HT-29 (cell line): ENCODE measurements at places on chromosomes 7 and 10. TPM values are rescaled to one million over a fixed set of nuclear protein-coding genes. Genes with fewer than 3 reads are reported as not detected.

DNA sequence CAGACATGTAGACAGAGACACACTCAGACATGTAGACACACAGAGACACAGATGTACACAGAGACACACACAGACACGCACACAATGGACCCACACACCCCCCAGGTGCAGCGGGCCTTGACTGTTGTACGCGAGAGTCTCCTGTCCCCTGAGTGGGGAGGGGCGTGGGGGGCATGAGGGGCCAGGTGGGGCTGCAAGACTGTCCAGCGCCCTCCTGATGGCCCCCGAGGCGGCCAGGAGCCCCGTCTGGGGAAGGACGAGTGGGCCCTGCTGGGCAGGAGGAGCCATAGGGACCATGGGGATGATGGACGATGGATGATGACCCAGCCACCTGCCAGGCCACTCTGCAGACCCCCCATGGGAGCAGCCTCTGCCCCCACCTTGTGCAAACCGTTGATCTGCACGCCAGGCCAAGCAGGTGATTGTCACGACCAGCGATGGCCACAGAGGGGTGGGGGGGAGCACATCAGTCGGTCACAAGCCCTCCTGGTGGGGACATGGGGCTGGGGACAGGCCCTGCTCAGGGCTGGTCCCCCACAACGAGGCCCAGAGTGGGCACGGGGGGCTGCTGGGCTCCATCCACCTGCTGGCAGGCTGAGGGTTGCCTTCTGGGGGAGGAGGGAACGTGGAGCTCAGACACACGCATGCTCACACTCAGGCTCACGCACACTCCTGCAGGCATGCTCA lies 11.6 kb downstream of the VENTX start:
- no peak for DNase-seq

DNA sequence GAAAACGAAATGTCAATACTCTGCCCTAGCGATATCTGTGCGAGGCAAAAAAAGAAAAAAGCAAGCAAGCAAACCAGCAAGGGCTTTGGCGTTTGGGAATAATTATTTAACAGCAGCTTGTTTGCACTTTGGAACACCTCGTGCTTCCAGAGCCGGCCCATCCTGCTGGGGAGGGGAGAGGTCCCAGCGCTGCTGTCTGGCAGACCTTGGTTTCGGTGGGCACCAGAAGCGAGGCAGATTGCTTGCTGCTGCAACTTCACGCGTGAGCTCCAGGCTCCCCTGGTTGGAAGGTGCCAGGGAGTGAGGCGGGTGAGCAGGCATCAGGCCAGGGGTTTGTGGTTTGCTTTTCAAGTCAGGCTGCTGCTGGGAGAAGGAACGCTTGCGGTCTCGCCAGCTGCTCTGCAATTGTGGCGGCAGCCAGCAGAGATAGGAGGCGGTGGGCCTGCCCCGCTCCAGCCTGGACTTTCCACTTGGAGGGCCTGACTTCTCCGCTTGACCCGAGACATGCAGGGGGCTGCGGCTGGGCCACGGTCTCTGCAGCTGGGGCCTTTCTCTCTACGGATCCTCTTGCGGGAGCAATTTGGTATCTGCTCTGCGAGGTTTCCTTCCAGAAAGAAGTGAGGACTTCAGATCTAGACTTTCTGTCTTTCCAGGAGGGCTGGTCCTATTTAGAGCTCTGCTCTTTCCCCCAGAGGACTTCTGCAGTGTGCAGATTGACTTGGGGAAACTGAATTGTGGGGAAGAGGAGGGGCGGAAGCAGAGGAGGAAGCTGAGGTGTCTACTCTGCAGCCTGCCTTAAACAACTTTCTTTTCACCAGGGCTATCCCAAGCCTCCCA lies 131.4 kb downstream of the PRPF18 start:
- peak; percentile 13 for DNase-seq

The EGFR gene
- total RNA-seq: 28.1 and 30.4 TPM in 2 replicates

DNA sequence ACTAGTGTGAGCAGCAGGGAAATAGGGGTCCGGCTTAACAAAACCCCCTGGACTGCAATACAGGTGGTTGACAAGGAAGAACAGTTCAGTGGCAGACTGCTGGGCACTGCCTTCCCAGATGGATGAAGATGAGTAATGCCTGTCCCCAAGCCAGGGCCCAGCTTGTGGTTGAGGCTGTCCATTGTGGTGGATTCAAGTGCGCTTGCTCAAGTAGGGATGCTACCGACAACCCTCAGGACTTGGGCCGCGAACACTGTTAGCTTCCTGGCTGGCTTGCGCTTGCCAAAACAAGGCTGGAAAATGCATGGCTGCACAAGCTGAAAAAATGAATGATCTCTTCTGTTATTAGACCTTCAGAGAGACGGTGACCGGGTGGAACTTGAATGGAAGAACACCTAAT lies 116.1 kb upstream of the ACBD5 start:
- DNase-seq: no peak

DNA sequence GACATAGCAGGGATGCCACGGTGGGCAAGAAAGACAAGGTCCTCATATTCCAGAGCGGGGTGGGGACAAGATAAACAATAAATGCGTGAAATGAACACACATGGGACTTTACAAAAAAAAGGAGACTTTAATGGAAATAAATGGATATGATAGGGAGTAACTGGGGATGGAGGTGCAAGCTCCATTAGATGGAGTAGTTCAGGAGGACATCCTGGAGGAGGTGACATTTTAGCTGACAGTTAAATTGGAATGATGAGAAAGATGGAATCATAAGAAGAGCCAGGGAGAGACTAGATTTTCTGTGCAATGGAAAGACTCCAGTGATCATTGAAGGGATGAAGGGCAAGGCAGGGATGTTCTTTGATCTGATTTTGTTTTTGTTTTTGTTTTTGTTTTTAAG lies 83.6 kb upstream of the MYL10 start:
- DNase-seq: no peak

DNA sequence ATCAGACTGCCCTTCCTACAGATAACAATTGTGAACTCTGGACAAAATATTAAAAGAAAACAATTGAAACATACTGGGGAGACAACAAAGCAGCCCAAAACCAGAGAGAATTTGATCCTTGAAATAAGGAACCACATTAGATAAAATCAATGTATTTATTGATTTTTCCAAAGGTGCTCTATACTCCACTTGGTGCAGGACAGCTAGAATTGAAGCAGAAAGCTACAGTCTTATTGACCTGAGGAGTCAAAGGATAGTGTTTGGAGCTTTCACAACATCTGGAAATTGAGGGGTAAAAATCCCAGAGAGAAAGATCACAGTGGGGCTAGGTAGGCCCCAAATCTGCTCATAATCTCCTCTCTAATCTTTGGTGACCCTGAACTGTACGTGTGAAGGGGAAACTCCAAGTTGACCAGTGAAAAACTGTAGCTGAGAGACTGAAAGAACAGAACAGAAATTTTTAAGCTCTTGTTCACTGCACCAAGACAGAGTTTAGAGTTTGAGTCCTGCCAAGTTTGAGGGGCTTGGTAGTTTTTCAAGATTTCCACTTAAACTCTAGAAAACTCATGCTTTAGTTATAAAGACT lies 70.2 kb downstream of the SAMD9 start:
- no peak for DNase-seq

DNA sequence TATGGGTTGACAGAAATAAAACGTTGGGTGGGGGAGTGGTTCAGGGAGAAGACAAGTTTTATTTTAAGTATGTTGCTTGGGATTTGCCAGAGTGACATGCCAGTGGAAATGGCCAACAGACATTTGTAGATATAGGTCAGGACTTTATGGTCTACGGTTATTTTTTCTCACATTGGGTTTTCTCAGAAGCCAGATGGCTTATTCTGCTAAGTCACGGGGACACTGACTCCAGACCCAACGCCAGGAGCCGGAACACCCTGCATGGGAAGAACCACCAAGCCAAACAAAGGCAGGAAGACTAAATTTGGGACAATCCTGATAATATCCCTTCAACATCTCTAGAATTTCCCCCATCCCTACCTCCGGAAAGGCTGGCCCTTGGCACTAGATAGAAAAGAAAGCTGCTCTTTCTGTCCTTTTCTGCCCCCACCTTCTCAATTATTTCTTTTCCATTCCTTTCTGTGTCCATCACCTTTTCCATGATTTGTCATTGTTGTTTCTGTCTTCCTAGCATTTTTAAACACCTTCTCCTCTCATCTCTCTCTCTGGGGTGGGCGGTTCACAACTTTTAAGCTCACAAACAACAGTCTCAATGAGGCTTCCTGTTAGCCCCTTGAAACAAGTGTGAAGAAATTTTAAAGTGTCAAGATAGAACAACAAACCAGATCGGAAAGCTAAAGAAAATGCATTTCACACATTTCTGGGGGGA lies 44.7 kb downstream of the TBXAS1 start:
- DNase-seq: no peak

The AGAP3 gene
- total RNA-seq: 140 and 162 TPM in 2 replicates

The HMX3 gene
- total RNA-seq: not detected in 2 replicates

The UPK3B gene
- 96.8 and 102 TPM in 2 replicates for total RNA-seq

GRCh38 chr10:103868200-103868599 lies 12.8 kb upstream of the SH3PXD2A start:
- DNase-seq: no peak

DNA sequence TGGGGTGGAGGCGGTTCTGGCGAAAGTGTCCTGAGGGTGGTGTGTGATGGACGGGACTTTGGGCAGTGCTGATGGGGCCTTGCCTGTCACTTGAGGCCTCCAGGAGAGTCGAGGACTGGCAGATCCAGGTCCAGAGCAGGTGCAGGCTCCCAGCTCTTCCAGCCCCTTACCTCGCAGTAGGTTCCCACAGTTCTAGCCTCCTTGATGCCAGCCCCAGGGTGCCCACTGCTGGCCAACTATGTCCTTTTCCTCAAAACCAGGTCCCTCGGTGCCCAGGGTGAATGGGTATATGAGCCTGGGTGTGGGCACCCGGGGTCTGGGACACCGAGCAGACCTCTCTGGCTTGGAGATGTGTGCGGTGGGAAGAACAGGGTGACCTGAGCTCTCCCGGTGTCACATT lies 8.3 kb downstream of the FAM20C start:
- no peak for DNase-seq

The PIP gene
- total RNA-seq: not detected in 2 replicates

The COBL gene
- 7.6 and 8.6 TPM in 2 replicates for total RNA-seq

GRCh38 chr7:102230593-102230992 lies 56.1 kb upstream of the SH2B2 start:
- no peak for DNase-seq

- DNase-seq: no peak
Observed at GRCh38 chr10:44368637-44369036, 16.3 kb downstream of the CXCL12 start.

DNA sequence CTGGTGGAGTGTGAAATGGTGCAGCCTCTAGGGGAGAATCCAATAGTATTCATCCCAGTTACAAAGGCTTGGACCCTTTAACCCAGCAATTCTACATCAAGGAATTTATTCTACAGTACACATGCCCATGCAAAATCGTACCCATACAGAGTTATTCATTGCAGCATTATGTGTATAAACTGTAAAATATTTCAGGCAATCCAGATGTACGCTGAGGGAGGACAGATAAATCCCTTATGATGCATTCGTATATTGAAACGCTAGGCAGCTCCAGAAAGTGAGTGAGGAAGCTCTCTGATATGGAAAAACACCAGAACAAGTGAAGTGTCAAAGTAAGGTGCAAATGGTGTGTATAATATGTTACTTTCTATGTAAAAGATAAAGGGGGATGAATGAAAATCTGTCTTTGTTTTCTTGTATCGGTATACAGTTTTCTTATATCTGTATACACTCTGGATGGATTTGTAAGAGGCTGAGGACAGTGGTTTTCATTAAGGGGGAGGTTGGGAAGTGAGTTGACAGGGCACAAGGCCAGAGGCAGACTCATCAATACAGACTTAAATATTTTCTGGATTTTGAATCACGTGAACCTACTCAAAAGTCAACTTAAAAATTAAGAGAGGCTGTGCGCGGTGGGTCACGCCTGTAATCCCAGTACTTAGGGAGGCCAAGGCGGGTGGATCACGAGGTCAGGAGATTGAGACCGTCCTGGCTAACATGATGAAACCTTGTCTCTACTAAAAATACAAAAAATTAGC lies 17.1 kb downstream of the VWA2 start:
- no peak for DNase-seq

GRCh38 chr10:72027498-72027897 lies 60.9 kb downstream of the SPOCK2 start:
- no peak for DNase-seq

DNA sequence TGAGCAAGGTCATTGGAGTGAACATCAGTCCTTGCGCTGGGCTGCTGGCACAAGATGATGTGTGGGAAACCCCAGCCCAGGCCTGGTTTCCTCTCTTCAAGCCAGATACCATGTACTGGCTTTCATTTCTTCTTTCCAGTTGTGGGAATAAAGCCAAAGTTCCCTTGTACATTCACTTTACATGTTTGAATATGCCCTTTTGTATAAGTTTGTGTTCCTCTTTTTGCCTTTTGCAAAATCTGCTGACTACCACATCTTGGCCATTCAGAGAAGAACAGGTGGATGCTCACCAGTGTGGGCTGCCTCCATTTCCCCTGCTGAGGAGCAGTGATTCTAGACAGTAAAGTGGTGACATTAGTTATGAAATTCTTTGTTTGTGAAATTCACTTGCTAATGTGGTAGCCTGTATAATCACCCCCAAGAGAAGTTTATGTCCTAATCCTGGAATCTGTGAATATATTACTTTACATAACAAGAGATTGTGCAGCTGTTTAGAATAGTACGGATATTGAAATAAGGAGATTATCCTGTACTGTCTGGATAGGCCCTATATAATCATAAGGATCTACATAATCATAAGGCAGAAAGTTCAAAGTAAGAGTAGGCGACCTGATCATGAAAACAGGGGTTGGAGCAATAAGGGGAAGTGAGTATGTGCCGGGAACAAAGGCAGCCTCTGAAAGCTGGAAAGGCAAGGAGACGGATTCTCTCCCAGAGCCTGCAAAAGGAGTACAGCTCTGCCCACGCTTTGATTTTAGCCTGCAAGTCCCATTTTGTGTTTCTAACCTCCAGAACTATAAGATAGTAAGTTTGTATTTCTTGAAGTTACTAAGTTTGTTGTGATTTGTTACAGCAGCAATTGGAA lies 18.8 kb upstream of the AOAH start:
- no peak for DNase-seq

The LRIT1 gene
- total RNA-seq: not detected in 2 replicates

DNA sequence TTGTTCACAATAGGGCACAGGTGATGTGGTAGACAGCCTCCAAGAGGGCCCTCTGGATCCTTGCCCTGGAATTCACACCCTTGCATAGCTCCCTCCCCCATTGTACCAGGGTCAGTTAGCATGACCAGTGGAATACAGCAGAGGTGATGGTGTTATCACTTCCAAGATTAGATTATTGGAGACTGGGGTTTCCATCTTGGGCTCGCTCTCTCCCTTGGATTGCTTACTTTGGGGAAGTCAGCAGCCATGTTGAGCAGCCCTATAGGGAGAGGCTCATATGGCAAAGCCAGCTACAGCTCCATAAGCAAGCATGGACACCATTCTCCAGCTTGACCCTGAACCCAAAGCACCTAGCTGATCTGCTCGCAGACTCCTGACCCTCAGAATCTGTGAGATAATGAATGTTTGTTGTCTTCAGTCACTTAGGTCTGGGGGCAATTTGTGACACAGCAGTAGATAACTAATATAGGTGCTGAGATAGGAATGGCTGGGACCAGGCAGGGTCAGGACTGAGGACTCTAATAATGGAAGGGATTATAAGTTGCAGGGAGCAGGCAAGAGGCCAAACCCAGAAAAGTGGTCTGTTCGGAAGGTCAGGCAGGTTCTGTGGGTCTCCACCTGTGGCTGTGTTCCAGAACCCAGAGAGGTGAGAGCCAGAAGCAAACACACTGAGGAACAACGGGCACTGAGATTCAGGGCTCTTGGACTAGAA lies 22.9 kb downstream of the TBXAS1 start:
- no peak for DNase-seq
